ENCODE measurements at places on chromosomes 4 and X. TPM values are rescaled to one million over a fixed set of nuclear protein-coding genes. Genes with fewer than 3 reads are reported as not detected.

The ERCC6L gene
- 7.9 TPM for total RNA-seq

The PDGFC gene
- total RNA-seq = not detected

The RGN gene
- total RNA-seq = not detected

DNA sequence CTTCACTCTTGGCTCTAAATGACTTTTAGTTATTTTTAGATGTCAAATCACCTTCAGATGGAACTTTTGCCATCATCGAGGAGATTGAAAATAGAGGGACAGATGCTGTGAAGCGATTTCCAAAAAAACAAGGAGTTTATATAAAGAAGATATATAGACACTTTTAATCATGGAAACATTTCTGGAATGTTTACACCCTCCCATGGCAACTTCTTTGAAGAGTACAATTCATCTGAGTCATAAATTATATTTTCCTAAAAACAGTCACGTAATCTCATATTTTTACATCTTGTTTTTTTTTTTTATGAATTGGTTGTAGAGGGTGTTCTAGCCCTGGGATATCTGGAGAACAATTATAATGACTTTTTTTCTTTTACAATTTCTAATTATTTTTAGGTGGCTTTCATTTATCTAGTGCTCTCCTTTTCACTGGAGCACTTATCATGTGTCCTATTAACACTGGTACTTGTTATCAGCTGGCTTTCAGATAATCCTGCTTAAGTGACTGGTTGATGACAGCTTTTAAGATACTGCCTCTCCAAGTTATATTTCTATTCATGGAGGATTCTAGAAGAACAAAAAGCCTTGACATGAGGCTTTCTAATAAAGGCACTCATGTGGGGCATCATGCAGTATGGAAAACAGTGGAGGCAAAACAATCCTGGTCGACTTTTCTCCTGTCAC lies 24.9 kb downstream of the PCDH7 start:
- no peaks in the 10 kb centered on the region for H3K27me3 ChIP-seq
- H3K4me3 ChIP-seq = no peak overlapping the region
- no peak for DNase-seq
- H3K4me1 ChIP-seq = no peaks in the 10 kb centered on the region
- H3K36me3 ChIP-seq = no peaks in the 10 kb centered on the region
- no peak overlapping the region for H3K27ac ChIP-seq

The DNAAF6 gene
- total RNA-seq = not detected

The FAM241A gene
- total RNA-seq = 2.0 TPM

Measured in activated naive CD8-positive, alpha-beta T cell treated with anti-CD3 and anti-CD28 coated beads, Interleukin-2, amount 10 ng/mL, durations not matched to agents 7 days and 5 days (primary cell).